Adipocyte (in vitro differentiated cells): ENCODE measurements at places on chromosomes 12 and 14.

- no peak for DNase-seq
Observed at GRCh38 chr14:28764257-28765160, 2.1 kb upstream of the FOXG1 start.

DNA sequence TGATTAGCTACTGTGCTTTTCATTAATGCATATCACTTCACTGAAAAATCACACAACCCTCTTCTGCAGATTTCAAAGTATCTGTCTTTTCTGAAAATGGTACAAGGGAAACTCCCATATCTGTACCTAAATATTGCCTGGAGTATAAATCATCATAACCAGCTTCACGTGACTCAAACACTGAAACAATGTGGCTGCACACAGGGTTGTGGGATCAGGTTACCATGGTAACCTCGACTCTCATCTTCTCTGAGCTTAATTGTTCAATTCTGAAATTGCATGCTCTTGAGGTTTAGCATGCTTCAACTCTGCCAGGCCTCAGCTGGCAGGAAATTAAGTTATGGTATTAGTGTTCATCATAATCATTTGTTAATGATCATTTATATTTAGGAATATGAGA lies 77.5 kb upstream of the CPSF6 start:
- peak; percentile 38 for DNase-seq

DNA sequence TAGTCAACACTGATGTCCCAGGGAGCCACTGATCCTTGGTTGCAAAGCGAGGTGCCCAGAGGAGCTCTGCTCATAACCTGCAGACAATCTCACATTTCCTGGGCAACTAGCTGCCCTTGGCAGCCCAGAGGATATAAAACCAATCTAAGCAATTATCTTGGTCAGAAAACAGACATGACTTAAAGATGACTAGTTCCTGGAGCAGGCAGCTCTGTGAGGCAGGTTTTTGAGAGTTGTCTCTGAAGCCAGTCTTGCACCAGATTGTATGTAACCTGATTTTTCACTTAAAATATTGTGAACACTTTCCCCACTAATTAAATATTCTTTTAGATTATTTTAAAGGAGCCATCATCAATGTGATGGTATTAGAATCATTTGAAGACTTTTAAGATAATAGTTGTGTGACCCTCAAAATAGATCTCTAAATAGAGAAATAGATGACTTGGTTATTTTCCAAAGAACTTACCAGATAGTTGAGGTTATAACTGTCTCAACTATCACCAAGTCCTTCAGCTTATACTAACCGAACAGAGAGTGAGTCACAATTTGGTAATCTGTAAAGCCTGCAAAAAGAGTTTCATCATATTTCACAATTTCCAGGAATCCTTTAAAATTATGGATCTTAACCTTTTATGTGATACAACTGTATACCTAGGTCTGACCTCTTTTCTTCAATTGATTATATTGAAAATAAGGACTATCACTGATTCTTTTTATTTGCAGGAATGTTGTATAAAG lies 75.9 kb downstream of the LIN7A start:
- DNase-seq: peak; percentile 76

GRCh38 chr14:29895591-29896083 lies 32.0 kb downstream of the PRKD1 start:
- no peak for DNase-seq

DNA sequence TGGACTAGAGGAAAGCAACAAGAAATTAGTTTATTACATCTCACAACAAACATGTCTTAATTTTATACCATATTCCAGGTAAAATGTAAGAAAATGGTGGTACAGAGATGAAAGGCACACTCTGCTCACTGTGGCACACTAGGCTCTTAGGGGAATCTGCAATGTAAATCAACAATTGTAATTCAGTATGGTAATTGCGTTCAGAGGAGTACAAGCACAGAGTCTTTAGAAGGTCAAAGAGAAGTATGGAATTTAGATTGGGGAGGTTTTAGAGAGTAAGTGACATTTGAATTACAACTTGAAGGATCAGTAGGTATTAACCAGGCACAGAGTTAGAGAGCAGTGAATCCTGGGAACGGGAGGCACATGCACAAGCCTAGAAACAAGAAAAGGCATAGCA lies 694.0 kb upstream of the USP15 start:
- no peak for DNase-seq

DNA sequence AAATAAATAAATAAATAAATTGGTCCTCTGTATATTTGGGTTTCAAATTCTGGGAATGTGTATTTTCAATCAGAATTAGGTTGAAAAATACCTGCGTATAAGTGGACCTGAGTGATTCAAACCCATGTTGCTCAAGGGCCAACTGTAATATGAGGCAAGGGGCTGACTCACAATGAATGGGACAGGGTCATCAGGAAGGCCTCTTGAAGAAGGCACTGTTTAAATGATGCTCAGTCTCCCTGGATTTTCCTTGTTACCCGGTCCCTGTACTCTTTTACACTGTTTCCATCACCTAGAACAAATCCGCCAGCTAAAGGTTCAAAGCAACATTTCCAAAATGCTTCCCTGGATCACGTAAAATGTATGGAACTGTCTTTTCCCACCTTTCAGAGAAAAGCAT lies 3.8 kb downstream of the PSMB5 start:
- no peak for DNase-seq

DNA sequence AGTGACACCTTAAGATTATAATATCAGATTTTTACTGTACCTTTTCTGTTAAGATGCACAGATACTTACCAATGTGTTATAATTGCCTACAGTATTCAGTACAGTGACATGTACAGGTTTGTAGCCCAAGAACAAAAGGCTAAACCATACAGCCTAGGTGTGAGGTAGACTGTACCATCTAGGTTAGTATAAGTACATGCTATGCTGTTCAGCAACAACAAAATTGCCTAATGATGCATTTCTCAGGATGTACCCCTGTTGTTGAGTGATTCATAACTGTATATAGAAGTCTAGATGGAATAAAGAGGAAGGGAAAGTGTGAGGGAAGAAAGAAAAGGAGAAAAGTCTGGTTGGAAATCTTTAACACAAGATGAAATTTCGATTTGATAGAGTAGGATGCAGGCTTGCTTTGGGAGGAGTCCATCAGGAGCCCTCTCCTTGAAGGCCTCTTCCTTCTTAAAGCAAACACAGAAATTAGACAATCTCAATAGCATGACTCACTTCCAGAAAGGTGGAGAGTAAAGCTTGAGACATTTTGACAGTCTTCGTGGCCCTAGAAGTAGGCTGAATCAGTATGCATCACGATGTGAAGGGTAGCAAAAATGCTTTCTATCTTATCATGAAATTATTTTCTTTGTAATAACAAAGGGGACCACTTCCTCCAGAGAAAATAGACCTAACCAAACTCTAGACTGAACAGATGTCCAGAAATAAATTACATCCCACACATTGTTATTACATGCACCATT lies 191.5 kb downstream of the SYT1 start:
- peak; percentile 33 for DNase-seq

- DNase-seq: peak; percentile 15
Observed at GRCh38 chr12:27787559-27787958, 7.5 kb upstream of the MANSC4 start.

GRCh38 chr14:94805680-94806288 lies 35.9 kb upstream of the GSC start:
- DNase-seq: peak; percentile 71

GRCh38 chr12:9951026-9951675 lies 19.0 kb upstream of the CLEC2A start:
- DNase-seq: no peak

DNA sequence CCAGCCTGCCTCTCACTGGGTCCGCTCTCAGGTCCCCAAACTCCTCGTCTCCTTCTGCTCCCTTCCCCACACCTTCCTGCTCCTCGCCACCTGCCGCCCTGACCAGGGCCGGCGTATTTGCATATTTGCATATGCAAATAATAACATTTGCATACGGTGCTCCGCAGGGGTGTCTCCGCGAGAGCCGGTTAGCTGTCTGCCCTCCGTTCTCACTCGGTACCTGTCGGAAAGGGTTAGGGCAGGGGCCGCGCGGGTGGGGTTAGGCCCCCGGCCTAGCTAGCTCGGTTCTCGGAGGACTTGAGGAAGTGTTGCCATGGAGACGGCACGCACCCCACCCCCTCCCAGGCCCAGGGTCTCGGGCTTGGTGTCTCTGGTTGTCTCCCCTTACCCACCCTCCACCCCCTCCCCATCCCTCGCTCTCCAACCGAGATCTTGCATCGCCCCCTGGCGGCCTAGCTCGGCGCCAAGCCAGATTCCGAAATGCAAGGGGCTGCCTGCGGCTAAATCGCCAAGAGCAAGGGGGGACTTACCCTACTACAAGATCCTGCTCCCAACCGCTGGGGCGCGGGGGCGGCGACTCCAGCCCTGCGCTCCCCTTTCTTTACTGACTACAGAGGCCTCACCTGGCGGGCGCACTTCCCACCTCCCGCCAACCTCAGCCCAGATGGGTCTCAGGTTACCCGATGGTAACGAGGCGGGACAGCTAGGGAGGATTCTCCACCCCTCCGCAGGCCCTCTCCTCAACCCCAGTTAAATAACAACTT lies 8.1 kb downstream of the STAC3 start:
- peak; percentile 80 for DNase-seq

- no peak for DNase-seq
Observed at GRCh38 chr12:120078868-120079267, 37.7 kb downstream of the RAB35 start.

DNA sequence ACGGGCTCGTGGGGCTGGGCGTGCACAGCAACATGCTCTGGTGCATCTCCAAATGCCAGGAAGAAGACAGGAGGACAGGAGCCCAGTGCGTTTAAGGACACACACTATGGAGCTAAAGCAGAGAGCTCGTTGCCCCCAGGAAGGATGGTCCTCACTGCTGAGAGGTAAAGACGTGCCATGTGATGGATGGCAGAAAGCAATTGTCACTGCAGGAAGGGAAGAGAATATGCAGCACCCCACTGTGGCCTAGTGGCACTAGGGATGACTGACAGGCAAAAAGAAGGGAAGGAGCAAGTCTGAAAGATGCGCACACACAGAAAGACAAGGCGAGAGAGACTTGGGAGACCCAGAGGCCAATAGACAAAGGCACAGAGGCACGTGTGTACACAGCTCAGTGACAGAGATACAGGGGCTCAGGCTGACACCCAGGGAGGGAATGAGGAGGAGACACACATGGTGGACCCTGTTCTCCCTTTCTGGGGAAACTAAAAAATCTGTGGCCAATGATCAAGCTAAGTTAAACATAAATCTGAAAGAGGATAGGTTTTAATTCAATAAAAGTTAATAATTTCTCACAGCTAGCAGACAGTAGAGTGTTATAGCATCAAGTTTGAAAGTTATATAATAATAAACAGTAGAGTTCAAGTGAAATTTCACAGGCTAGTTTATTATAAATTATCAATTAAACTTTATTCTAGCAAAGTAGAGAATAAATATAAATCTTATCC lies 78.8 kb downstream of the CRACR2A start:
- no peak for DNase-seq

- peak; percentile 6 for DNase-seq
Observed at GRCh38 chr12:67239061-67239460, 30.1 kb upstream of the CAND1 start.

DNA sequence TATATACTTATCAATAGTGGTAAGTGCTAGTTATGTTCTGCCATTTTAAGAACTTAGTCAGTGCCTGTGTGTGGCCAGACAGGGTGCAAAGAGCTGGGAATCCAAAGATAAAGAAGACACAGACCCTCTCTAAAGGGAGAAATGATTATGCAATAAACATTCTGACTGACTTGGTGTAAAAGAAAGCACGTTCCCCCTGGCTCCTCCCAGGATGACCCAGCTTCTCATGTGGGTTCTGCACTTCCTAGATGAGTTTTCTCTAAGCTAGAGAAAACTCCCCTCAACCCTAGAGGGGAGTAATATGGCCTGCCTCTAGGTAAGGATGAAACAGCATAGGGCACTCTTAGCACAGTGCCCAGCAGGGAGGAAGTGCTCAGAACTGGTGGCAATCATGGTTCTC lies 231.2 kb downstream of the VRK1 start:
- no peak for DNase-seq

DNA sequence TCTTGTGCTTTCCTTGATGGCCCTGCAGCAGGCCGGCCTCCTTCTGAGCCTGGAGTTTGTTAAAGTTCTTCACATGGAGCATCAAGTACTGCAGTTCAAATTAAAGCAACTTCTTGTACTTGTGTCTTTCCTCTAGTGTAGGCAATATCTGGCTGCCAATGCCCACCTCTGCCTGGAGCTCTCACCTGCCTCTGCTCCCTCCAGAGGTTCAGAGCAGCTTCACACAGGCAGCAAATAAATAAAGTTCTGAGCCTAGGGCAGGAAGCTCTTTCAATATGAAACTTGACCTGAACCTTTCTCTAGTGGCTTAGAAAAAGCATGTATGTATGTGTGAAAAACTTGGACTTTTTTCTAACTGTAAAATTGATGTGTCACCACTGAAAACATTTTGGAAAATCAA lies 65.9 kb downstream of the ITPR2 start:
- DNase-seq: no peak

DNA sequence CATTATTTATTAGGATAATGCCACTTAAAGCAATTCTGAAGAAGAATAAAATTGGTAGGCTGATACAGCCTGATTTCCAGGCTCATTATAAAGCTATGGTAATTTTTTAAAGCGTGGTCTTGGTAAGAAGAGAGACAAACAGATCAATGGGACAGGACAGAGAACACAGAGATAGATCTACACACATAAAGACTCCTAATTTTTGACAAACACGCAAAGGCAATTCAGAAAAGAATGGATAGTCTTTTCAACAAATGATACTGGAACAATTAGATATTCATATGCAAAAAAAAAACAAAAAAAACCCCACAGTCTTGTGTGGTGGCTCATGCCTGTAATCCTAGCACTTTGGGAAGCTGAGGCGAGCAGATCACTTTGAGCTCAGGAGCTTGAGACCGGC lies 25.9 kb upstream of the MEG3 start:
- DNase-seq: no peak

- no peak for DNase-seq
Observed at GRCh38 chr12:108116699-108117098, 12.4 kb upstream of the WSCD2 start.

DNA sequence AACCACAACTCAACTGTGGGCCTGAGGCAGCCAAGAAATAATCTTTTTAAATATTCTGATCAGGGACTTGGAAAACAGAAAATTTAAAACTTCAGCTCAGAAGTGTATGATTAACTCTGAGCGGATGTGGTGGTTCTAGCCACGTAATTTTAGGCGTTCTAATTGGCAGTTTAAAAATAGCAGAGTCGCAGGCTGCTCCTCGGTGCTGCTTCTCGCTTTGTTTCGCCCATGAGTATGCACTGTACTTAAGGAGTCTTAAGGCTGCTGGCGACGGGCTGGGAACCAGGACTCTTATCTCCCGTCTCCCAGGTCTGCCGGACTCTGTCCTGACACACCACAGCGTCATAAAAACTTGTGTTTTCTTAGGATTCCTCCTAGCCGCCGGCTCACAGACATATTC lies 113.4 kb upstream of the PELI2 start:
- peak; percentile 74 for DNase-seq

- DNase-seq: no peak
Observed at GRCh38 chr14:75311356-75311755, 32.7 kb downstream of the FOS start.

- DNase-seq: peak; percentile 40
Observed at GRCh38 chr12:53505086-53505485, 2.2 kb downstream of the NPFF start.

DNA sequence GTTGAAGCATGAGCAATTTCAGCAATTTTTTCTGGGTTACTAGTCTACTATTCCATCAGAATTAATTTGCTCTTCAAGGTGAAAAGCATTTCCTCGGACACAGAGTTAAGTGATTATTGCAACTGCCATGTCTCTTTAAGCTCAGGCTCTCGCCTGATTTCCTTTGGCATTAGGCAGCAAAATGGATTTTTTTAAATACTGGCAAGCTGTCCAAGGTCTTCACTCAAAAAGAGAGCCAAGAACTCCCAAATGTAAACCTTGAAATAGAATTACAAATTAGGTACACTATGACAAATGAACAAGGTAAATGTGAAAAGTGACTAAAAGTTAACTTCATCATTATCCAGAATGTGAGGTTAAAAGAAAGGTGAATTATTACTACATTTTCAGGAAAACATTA lies 111.9 kb downstream of the GARIN6 start:
- DNase-seq: no peak
